Progenitor cell of endocrine pancreas (in vitro differentiated cells): ENCODE measurements at places on chromosomes 16 and 17.

DNA sequence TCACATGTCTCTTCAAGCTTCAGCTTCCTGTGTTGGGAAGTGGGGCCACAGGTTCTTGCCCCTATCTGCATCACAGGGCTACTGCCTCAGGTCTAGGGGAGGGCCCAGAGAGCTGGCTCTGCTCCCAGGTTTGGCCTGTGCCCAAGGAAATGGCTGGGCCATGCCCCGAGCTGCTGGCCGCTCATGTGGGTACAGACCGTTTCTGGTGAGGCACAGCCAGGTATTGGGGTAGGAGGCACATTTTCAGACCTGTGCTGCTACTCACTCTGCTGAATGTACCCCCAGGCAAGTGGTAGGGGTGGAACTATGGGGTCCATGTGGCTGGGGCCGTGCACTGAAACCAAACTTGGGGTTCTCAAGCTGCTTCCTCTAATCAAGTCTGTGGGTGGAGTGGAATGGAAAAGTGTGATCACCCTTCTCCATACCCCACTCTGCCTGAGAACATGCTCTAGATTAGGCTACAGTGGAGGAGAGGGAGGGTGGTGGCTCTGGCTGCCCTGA lies 4.6 kb downstream of the GAS2L2 start:
- no peak for DNase-seq

GRCh38 chr16:1492923-1493745 lies at the start of gene TELO2:
TSS of gene TELO2 (plus strand) at chr16:1493360. CDS start at chr16:1494282, 922 bp downstream.
- peak; percentile 77 for DNase-seq

- no peak for DNase-seq
Measured at GRCh38 chr17:53626286-53626685, 196.4 kb upstream of the KIF2B start.

GRCh38 chr17:14103836-14104235 lies 34.5 kb downstream of the COX10 start:
- no peak for DNase-seq
